Effector memory CD4-positive, alpha-beta T cell (primary cell): ENCODE measurements at places on chromosomes 5 and 9.

- no peak for DNase-seq
Observed at GRCh38 chr9:22463205-22463604, 16.6 kb downstream of the DMRTA1 start.

- no peak for DNase-seq
Observed at GRCh38 chr5:61887271-61887670, 418.7 kb upstream of the KIF2A start.

GRCh38 chr9:2624051-2624682 lies 2.6 kb downstream of the VLDLR start:
- no peak for DNase-seq

DNA sequence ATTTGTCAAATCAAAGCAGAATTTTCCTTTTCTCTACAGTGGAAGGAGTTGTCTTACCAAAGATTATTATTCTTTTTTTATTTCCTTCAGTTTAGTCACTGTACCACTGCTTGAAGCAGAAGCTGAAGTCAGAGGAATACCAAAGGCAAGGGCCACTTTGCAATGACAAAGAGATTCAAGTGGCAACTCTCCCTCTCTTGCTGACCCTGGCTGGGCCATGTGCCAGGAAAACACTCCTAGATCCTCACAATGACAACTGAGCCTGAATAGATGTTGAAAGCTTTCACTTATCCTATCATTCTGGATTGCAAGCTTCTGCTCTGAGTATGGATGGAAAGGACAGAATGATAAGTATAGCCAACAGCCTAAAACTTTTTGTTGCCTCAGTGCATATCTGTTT lies 618.3 kb downstream of the NR2F1-AS1 start:
- no peak for DNase-seq

DNA sequence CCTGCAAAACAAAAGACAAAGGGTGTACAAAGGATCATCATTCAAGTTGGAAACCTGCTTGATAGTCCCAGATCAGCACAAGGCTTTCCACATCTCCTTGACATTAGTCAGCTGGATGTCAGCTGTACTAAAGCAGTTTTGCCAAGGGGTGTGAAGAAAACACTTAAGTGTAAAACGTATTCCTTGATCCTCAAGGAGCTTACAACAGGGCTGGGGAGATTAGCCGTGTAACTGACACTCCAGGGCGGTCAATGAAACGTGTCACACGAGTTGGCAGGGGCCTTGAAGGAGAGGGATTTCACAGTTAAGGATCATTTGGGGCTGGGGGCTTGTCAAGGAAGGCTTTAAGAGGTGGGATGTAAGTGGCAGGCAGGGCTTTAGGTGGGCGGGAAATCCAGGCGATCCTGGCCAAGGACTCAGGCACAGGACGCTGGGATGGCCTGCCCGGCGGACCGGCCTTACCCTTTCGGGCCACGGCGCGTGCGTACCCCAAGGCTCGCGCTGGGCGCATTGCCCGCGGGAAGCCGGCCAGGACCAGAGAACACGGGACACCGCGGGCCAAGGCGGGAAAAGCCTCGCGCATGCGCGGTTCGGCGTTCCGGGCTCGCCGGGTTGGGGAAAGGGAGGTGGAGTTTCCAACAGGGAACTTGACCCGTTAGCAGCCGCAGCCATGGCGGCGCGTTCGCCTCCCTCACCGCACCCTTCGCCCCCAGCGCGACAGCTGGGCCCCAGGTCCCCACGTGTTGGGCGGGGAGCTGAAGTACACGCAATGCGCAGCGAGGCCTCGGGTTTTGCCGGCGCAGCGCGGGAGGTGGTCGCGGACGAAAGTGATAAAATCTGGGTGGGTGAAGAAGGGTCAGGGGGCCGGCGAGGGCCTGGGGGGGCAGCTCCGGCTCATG lies at the start of gene CNTLN:
Gene CNTLN (plus strand): TSS at position 645 of the 899 bp plus-strand sequence. CDS start 26 bp downstream, at position 671.
- DNase-seq: no peak

DNA sequence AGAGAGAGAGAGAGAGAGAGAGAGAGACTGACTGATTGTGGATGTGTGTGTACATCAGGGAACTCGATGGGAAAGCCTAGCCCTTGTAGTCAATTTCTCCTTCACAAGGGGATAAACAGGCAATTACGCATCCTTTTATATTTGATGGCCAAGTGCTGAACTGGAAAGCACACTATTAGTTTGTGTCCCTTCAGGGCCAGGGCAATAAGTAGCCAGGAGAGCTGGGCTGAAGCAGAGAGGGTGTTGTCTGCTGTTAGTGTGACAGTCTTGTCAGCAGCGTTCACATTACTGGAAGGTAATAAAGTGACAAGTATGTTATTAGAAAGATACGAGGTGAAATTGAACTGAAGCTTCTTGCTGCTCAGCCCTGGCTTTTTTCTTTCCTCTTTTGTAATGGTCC lies 457.7 kb downstream of the BNC2 start:
- DNase-seq: no peak

- DNase-seq: no peak
Observed at GRCh38 chr9:127949827-127950512, 12.3 kb upstream of the DPM2 start.

DNA sequence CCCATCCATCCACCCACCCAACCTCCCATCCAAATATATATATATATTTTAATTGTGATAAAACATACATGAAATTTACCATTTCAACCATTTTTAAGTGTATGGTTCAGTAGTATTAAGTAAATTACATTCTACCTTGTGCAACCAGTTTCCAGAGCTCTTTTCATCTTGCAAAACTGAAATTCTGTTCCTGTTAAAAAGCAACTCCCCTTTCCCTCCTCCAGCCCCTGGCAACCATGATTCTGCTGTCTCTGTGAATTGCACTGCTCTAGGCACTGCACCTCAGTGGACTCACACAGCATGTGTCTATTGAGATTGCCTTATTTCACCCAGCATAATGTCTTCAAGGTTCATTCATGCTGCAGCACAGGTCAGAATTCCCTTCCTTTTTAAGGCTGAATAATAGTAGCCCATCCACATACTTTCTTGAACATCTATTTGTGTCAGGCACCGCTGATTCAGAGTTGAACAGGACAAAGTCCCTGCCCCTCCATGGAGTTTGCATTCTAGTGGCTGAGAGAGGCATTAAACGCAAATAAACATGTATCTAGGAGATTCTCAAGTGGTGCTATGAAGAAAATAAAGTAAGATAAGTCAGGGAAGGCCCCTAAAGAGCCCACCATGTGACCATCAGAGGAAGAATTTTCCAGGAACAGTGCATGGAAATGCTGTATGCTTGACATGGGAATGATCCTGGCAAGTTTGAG lies 24.0 kb downstream of the CSF1R start:
- no peak for DNase-seq

DNA sequence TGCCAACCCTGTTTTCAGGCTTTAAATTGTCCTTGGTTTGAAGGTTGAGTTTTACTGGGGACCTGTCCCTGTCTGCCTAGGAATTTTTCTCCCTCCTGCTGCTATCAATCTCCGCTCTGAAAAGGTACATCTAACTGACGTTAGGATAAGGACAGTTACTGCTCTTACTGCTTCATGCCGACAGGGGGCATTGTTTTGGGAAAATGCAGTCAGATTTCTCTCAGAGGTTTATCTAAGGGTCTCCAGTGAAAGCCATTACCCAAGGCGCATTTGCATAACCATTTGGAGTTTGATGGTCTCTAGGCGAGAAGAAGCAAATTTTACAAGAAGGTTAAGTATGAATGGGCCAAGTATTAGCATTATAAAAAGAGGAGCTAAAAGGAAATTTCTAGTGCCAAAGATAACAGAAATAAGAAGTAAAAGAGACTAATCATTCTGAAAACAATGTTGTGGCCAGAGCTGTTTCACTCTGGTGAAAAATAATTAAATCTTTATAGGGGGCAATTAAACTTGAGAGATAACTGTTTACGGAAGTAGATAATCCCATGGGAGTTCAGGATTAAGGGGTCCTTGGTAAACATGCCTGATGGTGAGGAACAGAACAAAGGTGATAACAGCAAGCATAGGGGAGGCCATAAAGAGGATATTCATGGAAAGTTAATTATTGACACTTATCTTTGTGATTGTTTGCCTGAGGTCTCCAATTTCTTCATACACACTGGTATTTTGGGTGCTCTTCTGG lies 605.0 kb downstream of the MTRR start:
- DNase-seq: no peak

- no peak for DNase-seq
Observed at GRCh38 chr5:34045023-34045422, 2.0 kb upstream of the C1QTNF3 start.

GRCh38 chr9:137721899-137722298 lies 103.1 kb downstream of the EHMT1 start:
- DNase-seq: no peak

- DNase-seq: no peak
Observed at GRCh38 chr5:66450988-66451387, 145.2 kb upstream of the MAST4 start.

DNA sequence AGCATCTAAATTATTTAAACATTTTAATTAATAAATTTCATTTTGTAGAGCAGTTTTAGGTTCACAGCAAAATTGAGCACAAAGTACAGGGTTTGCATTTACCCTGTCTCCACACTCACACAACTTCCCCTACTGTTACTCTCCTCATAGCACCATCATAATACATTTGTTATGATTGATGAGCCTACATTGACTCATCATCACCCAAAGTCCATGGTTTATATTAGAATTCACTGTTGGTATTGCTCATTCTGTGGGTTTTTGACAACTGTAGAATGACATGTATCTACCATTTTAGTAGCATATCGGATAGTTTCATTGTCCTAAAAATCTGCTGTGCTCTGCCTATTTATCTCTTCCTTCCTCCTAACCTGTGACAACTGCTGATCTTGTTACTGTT lies 411.1 kb upstream of the MPDZ start:
- DNase-seq: no peak

GRCh38 chr9:3992924-3993323 lies 306.9 kb downstream of the GLIS3 start:
- DNase-seq: no peak
